ENCODE measurements at places on chromosomes 3 and 15. TPM values are rescaled to one million over a fixed set of nuclear protein-coding genes. Genes with fewer than 3 reads are reported as not detected.

Gene SLC24A5
- polyA plus RNA-seq = 0.61 TPM

Gene TUSC7
- not detected for polyA plus RNA-seq

Gene MASP1
- polyA plus RNA-seq = 6.6 TPM

Gene IL16
- 4.9 TPM for polyA plus RNA-seq

- DNase-seq = no peak
Measured at GRCh38 chr15:39131609-39132008, 449.3 kb upstream of the THBS1 start.

GRCh38 chr3:111610612-111611054 lies 15.5 kb upstream of the ZBED2 start:
- no peak for DNase-seq

DNA sequence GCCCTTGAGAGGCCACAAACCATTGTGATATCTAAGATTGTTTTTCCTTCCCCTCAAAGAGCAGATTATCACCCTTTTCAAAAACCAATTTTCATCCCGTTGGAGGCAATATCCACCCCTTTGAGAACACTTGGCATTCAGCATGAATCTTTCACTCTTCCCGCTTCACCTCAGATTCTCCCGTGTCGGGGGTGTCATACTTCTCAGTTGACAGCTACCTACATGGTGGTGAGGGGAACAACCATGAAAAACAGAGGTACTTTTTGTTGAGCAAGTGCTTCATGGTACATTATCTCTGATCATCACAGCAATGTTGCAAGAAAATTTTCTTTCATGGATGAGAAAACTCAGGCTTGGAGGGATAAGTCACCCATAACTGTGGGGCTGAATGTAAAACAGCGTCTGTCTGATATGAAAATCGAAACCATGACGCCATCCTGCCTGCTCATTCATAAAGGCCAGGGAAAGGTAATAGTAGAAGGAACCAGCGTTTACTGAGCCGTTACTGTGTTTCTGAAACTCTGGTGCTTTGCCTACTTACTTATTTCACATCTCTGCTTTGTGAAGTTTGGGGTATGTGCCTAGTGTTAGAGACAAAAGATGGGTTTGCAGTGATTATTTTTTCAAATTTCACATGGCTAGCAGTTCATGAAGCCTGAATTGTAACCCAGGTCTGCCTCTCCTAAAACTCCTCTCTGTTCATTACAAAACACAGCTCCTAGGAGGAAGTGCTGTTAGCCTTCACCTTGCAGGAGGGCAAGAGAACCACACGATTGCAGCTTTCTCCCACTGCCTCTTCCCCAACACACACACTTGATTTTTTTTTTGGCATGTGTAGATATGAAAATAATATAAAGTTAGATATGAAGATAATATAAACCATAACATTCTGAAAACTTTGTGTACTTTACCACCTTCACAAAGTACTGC lies 35.4 kb downstream of the SV2B start:
- DNase-seq = no peak

DNA sequence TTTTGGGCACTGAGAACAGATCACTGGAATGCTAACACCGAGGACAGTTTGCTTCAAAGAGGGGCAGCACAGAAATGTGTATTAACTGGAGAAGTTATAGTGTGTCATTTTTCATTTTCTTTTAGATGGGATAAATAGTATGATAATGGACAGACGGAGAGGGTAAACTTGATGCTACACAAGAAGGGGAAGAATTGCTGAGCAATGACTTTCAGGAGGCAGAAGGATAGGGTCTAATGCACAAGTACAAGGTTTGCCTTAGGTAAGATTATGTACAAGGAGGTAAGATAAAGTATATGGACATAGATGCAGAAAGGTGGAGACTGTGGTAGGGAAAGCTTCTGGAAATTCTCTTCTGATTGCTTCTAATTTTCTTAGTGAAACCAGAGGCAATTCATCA lies 32.3 kb upstream of the LRRC58 start:
- DNase-seq = no peak

DNA sequence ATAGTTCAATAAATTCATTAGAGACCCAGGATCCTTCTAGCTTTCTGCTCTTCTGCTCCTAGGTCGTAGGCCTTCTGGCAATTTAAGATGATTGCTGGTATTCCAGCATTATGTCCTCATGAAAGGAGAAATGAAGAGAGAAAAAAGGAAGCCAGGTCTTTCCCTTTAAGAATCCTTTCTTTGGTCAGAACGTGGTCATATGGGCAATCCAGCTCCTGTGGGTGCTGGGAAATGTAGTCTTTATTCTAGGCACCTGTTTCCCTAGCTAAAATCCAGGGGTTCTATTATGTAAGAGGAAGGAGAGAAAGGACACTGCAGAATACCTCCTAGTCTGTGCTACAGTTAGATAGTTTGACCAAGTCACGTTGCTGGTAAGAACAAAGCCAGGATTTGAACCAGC lies 35.5 kb upstream of the NR1I2 start:
- no peak for DNase-seq

GRCh38 chr3:124243177-124243859 lies 251.4 kb upstream of the ROPN1 start:
- DNase-seq = no peak

DNA sequence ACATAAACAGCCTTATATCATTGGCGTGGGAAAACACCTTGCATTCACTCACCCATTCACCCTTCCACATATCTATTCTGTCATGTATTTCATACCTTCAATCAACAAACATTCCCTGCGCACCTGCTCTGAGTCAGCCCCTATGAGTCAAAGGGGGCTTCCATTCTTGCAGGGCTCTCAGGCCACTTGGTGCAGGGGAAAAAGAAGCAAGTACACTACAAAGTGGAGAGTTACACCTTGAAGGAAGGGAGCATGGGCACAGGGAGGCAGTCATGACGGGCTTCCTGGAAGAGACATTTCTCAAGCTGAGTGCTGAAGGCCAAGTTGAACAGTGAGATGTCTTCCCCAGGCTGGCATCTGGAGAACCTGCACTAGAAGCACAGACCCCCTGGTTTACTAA lies 4.6 kb upstream of the AMOTL2 start:
- no peak for DNase-seq
